NCI-H82 (cell line): ENCODE measurements at places on chromosomes 7 and 10.
A peak's percentile ranks its signal among the peaks of the same experiment; 100 is the strongest.

- DNase-seq, result no peak
These were observed 6.8 kb downstream of the TET1 start for GRCh38 chr10:68566955-68567354.

GRCh38 chr7:98216941-98217622, 5.8 kb downstream of the BHLHA15 start:
- no peak for DNase-seq

DNA sequence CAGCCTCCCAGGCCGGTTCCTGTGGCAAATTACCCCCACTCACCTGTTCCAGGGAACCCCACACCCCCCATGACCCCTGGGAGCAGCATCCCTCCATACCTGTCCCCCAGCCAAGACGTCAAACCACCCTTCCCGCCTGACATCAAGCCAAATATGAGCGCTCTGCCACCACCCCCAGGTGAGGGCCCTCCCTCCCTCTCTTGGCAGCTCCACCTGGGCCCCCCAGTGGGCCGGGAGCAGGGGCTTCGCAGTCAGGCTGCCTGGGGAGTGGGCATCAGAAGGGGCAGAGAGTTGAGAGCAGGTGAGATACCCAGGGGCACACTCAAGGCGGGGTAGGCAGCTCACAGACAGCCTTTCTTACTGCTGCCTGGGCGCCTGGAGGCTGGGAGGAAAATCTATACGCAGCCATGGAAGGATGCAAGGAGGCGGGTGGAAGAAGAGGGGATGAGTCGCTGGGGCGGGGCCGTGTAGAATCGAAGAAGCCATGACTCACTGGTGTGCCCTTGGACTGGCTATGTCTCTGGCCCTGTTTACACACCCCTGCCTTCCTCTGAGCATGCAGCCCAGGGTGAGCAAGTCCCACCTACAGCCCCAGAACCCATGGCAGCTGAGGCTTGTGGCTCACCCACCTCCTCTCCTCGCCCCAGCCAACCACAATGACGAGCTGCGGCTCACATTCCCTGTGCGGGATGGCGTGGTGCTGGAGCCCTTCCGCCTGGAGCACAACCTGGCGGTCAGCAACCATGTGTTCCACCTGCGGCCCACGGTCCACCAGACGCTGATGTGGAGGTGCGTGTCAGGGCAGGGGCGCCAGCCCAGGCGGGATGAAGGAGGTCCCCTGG, 48.6 kb upstream of the PPIF start:
- no peak for DNase-seq

DNA sequence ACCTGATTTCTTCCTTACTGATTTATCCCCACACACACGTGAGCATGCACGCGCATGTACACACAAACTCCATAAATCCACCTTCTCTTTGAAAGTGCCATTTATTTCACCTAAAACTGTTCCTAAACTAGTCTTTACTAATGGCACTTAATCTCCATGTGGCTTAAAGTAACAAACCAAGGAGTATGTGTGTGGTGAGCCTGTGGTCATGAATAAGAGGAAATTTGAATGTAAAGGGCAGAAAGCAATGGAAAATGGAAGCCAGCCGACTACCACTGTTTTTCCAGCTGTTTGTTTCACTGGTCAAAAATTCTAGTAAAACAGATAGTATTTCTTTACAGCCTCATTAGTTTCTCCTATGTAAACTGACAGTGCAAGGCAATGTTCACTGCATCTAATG, 23.8 kb downstream of the SEMA3C start:
- no peak for DNase-seq

- DNase-seq, result peak; percentile 7
These were observed 687.3 kb downstream of the DNAJB9 start for GRCh38 chr7:109256762-109257560.

- DNase-seq, result peak; percentile 73
These were observed 47.0 kb upstream of the ZNF107 start for GRCh38 chr7:64618785-64619456.

DNA sequence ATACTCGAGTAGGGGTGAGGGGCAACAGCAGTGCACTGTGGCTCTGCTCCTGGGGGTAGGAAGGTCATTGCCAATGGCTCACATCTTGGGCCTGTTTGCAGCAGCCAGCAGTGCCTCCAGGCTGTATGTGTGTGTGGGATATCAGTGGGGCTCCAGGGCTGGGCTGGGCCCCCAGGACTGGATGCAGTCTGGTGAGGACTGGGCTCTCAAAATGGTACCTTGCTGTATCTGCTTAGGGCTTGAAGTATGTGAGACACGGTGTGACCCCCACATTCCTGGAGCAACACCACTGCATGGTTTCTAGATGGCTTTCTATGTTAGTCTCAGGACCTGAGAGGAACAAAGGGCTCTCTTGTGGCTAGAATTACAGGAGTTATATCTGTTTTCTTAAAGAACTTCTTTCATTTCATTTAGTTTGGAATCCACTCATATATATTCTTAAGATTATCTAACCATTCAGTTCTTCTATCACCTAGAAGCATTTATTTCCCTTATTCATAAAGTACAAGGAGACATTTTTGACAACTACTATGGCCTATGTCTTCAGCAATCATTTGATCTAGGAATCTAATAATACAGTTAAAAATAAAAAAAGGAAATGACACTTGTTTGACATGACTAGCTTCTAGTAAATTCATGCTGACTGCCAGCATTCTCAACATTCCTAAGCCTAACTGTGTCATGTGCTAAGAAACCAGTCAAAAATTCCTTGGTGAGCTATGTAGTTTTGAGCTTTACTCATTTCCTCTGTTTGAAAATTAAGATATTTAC, 443.2 kb upstream of the SEMA3A start:
- DNase-seq, result no peak

DNA sequence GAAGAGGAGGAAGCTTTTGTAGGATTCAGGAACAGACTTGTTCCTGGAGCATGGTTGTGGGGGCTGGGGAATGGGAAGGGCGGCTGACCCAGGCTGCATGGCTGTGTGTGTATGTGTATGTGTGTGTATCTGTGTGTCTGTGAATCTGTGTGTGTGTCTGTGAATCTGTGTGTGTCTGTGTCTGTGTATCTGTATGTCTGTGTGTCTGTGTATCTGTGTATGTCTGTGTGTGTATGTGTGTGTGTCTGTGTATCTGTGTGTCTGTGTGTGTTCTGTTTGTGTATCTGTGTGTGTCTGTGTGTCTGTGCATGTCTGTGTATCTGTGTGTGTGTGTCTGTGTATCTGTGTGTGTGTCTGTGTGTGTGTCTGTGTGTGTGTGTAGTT, 6.6 kb upstream of the STX1A start:
- DNase-seq, result no peak

DNA sequence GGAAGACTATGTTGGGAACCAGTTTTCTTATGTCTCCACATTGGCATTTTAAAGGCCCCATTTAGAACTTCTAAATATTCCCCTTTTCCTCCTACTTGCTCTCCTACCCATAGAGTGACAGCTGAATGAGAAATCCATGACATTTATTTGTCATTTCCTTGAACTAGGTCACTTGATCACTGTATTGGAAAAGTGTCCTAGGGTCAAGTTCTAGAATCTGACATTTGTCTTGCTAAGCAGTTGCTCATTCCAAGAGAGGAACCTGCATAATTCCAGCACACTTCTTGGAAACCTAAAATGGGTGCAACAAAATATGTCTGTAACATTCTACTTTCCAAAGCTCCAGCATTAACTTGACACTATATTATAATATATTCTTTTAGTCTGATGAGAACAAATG, 3.6 kb upstream of the DPY19L1 start:
- no peak for DNase-seq

DNA sequence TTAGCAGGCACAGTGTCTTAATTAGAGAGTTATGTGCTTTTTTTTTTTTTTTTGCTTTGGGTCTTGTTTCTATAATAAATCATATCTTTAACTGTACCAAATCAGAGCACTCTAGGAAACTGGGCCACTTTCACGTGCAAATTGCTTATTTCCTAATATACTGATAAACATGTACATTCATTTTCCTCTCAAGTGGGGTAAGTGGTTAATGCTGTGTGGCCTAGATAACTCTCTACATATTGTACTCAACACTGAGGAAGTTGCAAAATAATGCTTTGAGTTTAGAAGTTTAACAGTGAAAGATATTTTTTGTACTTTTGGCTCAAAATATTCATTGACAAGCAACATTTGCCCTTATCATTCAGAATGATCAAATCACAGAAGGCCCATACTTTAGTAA, 115.9 kb upstream of the IFRD1 start:
- DNase-seq, result no peak

DNA sequence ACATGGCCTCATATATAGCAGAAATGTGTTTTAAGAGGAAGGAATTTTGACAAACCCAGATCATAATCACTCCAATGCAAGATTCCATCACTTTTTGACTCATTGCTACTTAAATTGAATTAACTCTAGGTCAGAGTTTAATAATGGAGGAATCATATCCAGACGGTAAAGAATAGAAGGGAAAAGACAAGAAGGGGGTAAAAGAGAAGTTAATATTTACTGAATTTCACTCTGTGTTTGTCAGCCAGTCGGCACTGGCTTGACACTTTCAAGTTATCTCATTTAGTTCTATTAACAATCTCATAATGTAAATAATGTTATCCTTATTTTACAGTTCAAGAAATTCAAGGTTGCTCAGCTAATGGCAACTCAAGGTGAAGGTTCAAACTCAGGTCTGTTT, 147.5 kb downstream of the SEMA3A start:
- DNase-seq, result no peak
